ENCODE measurements at places on chromosomes 2 and 18.

DNA sequence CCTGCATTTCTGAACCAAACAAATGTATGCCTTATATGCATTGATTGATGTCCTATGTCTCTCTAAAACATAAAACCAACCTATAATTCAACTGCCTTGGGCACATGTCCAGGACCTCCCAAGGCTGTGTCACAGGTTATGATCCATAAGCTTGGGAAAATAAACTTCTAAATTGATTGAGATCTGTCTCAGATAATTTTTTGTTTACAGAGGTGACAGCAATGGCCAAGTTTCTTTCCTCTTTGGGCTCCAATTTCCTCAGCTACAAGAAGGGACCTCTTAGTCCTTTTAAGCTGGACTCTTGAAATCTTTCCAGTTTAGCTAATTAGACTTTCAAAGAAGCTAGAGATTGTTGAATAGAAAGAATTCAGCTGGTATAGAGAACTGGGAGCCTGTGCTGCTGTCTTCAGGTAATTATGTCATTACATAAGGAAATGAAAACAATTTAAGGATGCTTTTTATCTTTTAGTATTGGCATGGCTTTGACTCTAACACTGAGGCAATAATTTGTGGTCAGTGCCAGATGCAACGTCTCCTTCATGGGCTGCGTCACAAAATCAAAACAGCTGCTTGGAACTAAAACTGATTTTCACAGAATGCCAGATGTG lies 412.1 kb upstream of the TRIB2 start:
- DNase-seq, result no peak

- DNase-seq, result peak; percentile 66
Observed at GRCh38 chr2:162888652-162889051, 50.1 kb upstream of the KCNH7 start.

GRCh38 chr2:85903849-85904248 lies 15.1 kb upstream of the ST3GAL5 start:
- no peak for DNase-seq

DNA sequence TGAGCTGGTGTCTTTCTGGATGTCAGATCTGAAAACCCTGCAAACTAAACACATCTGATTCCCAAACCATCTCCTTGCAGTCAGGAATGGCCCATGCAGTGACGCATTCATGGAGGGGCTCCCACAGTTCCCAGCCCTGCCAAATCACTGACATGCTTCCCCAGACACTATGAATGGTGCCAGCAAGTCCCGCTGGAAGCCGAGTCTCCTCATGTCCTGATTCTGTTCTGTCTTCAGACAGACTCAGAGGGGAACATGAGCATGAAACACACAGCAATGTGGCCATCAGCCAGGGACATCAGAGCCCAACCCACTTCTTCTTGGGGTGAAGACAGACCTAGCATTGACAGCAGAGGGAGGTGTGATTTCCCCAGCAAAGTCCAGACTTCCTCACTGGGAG lies 83.7 kb downstream of the TTC32 start:
- no peak for DNase-seq

GRCh38 chr2:13611939-13612338 lies 895.2 kb downstream of the TRIB2 start:
- DNase-seq, result peak; percentile 35

GRCh38 chr2:233813236-233814055 lies 35.3 kb downstream of the MROH2A start:
- DNase-seq, result no peak

DNA sequence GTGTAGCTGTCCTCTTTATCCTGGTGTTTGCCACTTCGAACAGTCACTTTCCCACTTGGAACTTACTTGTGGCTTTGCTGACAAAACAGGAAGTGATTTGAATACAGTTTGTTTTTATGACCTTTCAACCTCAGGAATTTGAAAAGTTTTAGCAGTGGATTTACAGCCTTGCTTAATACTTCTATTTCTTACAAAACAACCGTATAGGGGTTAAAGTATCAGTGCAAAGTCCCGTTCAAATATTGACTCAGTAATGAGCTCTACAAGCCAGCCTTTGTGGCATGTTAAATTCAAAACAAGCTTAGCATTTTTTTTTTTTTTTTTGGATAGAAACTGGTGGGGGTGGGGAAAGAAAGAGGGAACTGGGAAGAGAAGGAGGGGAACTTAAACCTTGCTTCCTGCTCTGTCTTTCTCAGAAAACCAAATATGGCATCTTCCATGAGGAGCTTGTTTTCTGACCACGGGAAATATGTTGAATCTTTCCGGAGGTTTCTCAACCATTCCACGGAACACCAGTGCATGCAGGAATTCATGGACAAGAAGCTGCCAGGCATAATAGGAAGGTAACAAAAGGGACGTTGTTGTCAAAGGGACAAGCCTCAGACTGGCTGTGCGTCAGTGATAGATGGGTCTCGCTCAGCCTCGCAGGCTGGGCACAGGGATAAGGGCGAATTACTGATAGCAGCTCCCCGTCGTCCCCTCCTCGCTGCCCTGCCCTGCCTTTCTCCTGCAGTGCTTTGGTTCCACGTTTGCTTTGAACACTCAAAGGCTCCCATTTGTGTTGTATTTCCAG lies at the start of gene HNMT:
HNMT (plus strand) TSS at position 408 of the 793 bp plus-strand sequence; CDS start at position 427, 19 bp downstream.
- DNase-seq, result peak; percentile 90

DNA sequence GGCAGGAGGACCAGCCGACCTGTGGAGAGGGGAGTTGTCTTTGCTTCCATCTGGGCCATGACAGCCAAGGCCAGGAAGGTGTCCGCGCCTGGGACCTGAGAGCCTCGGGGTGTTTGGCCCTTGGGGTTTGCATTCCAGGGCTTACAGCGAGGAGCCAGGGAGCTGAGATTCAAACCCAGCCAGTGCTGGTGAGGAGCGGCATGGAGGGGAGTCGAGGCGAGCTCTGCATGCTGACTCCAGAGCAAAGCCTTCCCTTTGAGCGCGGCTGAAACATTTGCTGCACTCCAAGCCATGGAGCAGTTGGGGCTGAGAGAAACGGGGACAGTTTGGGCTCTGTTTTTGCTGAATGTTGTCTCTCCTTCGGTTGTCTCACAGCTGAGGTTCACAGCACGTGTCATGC lies 77.4 kb downstream of the TWIST2 start:
- no peak for DNase-seq

GRCh38 chr2:155240176-155240575 lies 541.7 kb downstream of the KCNJ3 start:
- DNase-seq, result no peak

DNA sequence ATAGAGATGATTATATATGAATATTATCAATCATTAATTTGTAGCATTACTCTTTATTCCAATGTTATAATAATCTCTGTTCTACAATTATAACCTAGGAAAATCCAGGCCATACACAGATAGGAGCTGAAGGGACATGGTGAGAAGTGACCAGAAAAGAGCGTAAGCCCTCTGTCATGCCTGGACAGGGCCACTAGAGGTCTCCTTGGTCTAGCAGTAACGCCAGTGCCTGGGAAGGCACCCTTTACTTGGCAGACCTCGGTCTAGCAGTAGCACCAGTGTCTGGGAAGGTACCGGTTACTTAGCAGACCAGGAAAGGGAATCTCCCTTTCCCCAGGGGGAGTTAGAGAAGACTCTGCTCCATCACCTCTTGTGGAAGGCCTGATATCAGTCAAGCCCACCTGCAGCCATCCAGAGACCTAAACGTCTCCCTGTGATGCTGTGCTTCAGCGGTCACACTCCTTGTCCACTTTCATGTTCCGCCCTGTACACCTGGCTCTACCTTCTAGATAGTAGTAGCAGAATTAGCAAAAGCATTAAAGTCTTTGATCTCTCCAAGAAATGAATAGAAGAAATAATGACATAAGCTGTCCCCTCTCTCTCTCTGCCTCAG lies 447.5 kb upstream of the FSIP2 start:
- peak; percentile 84 for DNase-seq

DNA sequence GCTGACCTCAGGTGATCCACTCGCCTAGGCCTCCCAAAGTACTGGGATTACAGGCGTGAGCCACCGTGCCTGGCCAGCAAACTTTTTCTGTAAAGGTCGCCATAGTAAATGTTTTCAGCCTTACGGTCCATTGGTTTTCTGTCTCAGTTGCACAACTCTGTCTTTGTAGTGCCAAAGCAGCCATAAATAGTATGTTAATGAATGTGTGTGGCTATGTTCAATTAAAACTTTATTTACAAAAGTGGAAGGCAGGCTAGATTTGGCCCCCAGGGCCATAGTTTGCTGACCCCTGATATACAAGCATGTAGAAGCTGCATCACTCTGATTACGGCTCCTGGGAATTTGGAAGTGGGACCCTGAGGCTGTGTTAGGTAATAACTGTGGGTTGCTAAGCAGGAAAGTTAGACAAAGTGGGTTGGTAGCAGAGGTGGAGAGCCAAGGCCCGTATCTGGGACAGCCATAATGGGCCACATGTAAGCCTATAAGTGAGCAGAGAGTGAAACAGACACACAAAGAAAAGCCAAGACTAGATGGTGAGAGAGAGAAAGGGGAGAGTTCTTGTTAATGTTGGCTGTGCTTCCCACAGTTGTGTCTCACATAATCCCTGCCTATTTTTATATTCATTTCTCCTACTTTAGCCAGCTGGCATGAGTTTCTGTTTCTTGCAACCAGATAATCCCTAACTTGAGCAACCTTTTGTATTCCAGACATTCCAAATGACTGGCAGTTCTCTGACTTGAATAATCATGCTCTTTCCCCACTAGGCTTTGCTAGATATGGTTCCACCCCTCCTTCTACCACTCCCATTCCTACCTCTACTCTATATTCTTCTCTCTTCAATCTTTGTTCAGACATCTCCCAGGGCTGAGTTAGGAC lies 223.3 kb upstream of the STON1 start:
- DNase-seq, result no peak

- DNase-seq, result no peak
Observed at GRCh38 chr2:47607680-47608061, 175.3 kb upstream of the MSH6 start.

DNA sequence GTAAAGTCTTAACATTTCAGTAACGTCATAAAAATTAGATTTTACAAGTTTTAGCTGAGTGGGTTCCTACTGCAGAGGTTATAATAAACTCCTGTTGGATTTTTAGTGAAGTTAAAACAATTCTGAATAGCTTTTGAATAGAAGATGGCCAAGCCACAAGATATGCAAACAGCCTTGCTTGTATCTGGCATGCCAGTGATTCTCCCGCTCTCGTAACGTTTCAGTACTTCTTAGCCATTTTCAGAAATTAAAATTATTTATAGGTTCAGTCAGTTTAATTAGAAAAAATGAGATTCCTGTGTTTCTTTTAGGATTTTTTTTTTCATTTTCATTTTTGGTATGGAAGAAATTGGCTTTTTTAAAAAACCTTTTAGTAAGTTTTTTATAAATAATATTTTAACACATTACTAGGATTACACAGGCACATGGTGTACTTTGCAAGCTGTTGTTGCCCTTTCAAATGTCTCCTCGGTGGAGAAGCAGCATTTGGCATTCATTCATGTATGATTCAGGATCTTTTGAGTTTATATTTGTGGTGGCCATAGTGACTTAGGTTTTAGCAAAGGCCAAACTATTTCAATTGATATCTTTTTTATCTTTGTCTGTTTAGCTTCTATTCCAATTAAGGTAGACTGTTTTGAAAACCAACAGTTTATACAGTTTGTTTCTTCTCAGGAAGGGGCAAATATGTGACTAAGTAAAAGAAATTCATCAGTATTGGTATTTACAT lies 30.6 kb upstream of the RND3 start:
- no peak for DNase-seq

GRCh38 chr18:58310517-58310916 lies 266.5 kb downstream of the NEDD4L start:
- DNase-seq, result no peak

GRCh38 chr2:194725169-194725568 lies 931.9 kb upstream of the SLC39A10 start:
- DNase-seq, result no peak

- DNase-seq, result no peak
Observed at GRCh38 chr2:182463760-182464159, 36.9 kb upstream of the PDE1A start.

DNA sequence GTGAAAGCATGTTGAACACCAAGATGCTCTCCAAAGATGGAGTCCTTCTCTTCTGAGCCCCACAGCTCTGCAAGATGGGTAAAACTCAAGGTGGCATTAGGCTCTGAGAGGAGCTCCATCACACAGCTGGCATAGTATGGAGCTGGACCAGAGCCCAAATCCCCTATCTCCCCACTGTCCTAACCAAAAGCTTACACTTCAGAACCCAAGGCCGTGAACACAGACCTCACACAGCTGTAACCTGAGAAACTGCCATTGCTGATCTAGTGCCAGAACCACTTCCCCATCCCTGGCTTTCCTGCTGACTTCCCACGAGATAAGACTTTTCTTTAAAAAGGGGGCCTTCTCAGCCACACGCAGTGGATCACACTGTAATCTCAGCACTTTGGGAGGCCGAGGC lies 25.0 kb downstream of the TTC32 start:
- DNase-seq, result peak; percentile 17

GRCh38 chr18:62596145-62597005 lies 73.5 kb downstream of the ZCCHC2 start:
- DNase-seq, result no peak

DNA sequence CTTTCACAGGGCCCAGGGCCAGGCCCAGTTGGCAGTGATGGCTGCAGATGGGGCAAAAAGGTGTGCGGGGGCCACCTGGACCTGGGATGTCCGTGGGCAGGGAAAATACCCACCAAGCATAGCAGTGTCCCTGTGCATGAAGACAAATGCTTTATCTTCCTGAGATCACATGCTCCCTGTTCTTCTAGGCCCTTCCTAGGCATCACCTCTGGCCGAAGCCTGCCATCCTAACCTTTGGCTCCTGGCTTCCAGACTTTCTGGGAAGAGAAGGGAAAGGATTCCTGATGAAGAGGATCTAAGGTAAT lies 105.0 kb upstream of the SMAD2 start:
- DNase-seq, result no peak
